Left cardiac atrium (tissue), 4 donors: ENCODE measurements at places on chromosomes 16 and 17.

- no peak for DNase-seq
Observed at GRCh38 chr17:28702026-28702751, 9.5 kb downstream of the PROCA1 start.

DNA sequence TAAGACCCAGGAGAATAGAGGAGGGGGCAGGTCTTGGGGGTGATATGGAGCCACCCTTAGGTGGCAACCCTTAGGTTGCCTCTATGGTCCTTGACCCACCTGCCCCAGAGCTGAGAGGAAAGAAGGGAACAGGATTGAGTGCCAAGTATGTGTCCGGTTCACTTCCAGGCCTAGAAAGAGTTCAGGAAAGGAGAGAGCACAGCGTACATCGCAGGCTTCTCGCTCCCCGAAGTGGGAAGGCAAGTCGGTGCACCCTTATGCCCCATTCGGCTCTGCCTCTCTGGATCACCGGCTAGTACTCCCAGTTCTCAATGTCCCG lies 631 bp downstream of the SP6 start:
- DNase-seq: no peak

GRCh38 chr17:79630126-79630525 lies 19.3 kb upstream of the RBFOX3 start:
- DNase-seq: peak; percentile 2

GRCh38 chr17:7315570-7316235 lies 543 bp upstream of the GPS2 start:
- no peak for DNase-seq

- no peak for DNase-seq
Observed at GRCh38 chr17:64387145-64387473, 3.6 kb downstream of the PECAM1 start.

GRCh38 chr16:23499801-23500200 lies 10.5 kb downstream of the GGA2 start:
- DNase-seq: no peak

DNA sequence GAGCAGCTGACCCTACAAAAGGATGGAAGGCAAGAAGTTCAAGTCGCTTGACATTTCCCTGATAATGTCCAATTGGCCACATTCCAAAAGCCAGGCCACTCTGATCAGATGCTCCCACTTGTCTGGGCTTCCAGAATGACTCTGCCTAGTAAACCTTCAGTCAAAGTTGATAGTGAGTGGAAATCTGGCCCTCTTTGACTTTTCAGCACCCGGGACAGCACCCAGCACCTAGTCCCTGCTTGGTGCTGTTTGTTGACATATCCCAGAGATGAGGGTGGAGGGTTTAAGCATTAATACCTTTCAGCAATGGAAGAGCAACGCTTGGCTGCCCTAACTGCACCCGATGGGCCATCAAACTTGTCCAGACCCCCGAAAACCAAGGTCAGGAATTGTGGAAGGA lies 131.3 kb downstream of the AIPL1 start:
- peak; percentile 31 for DNase-seq

DNA sequence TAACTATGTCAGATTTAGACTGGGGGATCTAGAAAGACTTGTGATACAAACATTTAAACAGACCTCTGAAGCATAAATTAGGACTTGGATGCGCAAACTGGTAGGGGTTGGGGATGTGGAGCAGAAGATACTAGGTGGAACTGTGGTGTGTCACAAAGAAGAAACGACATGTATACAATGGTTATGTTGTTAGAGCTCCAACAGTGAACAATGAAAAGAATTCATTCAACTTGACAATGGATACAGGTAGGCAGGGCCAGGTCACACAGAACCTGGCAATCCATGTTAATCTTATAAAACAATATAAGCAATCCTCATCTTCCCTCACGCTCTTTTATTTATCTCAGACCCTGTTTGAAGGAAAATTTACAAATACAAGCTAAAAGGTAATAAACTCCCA lies 102.0 kb downstream of the CDC27 start:
- DNase-seq: no peak

- DNase-seq: no peak
Observed at GRCh38 chr16:11819798-11820197, 22.7 kb upstream of the ZC3H7A start.

DNA sequence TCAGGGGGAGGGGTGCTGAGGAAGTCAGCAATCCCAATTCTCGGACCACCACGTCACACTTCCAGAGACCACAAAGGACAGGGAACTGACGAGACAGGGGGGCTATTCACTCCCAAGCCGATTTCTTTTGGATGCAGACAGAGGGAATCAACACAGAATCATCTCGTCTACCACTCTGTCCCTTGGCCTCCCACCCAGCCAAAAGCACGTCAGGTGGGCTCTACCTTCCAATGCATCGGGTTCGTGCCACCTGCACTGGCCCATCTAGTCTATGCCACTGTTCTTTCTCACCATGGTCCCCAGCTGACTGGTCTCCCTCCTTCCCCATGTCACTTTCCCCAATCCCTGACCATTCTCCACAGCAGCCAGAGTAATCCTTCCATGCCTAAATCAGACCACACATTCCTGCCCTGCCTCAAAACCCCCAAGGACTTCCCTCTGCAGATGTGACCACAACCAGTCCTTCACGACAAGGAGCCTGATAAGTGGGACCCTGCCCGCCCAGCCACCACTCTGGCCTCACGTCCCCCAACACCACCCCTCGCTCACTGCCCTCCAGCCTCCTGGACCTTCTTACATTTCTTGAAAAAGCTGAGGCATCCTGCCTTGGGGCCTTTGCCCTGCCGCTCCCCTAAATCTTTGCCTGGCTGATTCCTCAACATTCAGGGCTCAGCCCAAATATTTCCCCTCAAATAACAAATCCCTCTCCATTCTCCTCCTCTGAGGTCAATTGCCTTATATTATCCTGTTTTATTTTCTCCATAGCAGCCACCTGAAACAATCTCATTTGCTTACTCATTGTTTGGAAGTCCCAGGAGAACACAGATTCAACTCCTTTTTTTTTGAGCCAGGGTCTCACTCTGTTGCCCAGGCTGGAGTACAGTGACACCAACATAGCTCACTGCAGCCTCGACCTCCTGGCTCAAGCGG lies 70.4 kb downstream of the IL21R start:
- DNase-seq: no peak

DNA sequence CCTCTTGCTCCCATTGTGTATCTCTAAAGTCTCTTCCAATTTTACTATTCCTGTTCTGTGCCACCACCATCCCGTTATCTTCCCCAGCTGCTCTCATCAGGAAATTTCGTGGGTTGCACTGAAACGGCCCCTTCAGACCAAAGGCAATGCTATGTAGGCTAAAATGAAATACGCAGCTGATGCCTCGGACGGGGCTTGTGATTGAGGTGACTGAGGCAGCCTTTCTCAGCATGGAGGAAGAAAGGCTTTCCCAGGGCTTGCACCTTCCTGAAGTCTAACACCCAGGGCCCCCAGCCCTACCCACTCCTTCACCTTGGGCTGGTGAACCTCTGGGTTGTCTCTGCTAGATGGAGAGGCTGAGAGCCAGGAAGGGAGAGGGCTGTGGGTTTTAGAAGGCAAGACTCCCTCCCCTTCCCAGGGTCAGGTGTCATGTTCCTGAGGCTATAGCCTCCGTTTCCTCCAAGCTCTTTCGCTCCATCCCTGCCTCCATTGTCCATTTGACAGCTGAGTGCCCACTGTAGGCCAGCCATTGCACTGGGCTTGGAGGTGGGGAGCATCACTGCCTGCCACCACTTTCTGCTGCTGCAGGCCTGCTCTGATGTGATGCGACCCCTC lies 7.8 kb downstream of the CCDC200 start:
- no peak for DNase-seq

- DNase-seq: no peak
Observed at GRCh38 chr17:17696882-17697633, 15.8 kb downstream of the RAI1 start.

- DNase-seq: no peak
Observed at GRCh38 chr16:27800817-27801216, 250.9 kb downstream of the KATNIP start.

DNA sequence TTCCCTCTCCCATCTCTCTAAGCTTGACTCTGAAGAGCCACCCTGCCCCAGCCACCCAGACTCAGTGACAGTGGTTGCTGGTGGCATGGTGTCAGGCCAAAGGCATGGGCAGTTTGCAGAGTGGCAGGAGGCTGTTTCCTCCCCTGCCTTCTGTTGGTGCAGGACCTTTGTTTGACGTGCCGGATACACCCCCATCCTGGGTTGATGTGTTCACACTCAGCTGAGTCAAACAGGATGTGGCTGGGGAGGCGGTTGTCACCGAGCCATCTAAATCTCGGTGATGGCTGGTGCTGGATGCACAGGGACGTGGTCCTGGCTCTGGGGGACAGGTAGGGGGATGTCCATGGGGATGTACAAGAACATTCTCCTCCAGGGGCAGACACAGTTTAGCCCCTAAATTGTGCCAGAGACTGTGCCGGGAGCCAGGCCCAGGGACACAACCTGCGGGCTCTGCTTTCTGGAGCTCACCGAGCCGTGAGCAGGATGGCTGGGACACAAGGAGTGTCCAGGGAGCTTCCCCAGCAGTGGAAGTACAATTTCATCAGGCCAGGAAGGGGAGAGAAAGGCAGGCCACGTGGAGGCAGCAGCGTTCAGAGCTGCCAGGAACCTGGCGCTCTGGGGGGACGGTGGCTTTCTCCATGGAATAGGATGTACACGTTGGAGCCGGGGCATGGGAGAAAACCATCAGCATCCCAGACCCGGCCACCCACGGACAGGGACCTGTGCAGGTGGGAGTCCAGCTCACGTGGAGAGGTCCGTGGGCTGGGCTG lies 264.2 kb downstream of the SEC14L1 start:
- DNase-seq: peak; percentile 79
